ENCODE measurements at places on chromosomes 6 and 20.

DNA sequence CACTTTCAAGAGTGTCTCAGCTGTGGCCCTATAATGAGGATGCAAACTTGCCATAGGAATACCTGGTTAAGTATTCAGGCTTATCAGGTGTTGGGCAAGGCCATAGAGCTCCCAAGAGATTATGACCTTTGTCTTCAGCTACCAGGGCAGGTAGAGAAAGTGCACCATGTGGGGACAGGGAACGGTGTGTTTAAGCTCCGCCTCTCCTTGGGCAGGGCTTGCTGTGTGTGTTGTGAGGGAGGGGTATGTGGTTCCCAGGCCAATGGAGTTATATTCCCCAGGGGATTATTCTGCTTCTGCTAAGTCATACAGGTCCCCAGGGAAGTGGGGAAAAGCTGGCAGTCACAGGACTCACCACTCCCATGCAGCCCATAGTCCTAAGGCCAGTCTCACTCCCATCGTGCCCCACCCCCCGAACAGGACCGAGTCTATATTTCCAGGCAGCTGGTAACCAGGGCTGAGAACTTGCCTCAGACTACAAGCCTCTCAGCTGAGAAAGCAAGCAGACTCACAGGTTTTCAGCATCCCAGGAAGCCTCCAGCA lies 660.2 kb downstream of the HTR1B start:
- DNase-seq: no peak

DNA sequence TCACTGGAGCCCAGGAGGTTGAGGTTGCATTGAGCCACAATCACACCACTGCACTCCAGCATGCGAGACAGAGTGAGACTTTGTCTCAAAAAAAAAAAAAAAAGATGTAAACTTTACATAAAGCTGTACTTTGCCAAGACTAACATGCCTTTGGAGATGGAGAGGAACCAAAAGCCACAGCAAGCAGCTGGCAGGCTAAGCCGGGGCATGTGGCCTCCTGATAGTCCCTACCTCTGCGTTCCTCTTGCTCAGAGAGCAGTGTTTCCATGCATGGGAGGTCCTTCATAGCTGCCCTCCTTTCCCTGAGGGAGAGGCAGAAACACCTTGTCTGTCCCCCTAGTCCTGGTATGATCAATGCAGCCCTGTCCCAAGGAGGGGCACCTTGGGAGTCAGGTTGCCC lies 35.2 kb downstream of the SPATA2 start:
- DNase-seq: no peak

GRCh38 chr20:12825226-12825595 lies 183.6 kb upstream of the SPTLC3 start:
- no peak for DNase-seq

DNA sequence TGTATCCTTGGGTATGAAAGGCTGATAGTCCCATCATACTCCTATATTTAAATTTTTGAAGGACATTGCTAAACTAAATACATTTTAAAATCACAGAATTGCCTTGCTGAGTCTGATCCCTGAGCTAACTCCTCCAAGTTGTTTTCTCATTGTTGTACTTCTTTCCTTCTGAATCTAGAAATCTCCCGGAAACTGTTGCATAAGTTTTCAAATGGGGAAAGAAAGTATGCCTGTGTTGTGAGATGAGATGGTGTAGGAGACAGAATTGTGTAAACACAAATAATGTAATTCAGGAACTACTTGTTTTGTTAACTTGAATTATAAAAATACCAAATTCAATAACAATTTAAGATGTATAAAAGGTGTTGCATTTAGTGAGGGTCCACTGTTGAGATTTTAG lies 7.3 kb downstream of the PNRC1 start:
- no peak for DNase-seq

- DNase-seq: no peak
Observed at GRCh38 chr6:19167251-19167650, 669.9 kb upstream of the ID4 start.

DNA sequence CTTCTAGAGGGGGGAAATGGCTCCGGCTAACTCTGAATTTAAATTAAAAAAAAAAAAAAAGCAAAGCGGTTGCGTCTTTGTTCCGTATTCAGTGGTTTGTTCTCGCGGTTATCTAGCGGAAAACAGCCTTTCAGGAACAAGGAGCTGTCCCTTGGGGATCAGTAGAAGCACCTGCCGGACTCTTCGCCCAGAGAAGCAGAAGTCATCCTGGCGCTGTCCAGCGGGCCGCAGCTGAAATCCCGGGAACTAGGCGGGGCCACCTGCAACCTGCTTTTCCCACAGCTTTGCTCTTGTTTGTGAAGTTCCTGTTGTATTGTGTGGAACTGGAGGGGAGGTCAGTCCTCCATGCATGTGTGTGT lies 43.9 kb upstream of the GJE1 start:
- no peak for DNase-seq

DNA sequence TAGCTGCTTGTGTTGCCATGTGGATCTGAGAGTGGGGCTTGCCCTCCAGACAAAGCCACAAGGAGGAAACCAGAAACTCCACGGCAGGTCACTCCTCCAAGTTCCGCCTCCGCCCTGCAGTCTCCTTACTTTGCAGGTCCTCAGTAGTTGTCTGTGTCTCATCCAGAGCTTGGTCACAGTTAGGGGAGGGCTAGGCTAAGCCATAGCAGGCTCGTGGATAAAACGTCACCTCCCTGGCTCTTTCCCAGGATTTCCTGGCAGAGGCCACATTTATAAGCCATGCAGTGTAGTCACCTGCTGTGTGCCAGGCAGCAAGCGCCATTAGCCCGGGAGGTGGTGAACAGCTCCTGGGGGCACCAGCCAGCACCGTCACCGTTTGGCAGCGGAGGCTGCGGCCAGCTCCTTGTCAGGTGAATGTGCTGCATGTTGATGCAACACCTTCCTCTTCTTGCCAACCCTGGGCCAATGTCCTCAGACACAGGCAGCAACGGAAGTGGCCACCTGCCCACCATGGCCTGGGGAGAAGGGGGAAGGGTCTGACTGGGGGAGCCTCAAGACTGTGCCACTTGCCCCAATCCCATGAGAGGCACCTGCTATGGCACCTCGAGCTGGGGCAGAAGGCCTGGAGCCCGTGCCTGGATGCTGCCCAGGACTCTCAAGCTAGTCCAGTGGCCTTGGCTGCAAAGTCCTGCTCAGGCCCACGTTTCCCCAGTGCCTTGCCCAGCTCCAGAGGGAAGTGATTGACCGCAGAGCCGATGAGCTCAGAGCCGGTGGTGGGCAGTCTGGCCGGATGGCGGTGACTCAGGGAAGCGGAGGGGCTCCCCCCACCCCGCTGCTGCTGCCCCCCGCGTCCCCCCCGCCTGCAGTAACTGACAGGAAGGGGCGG lies 39.0 kb upstream of the SLCO4A1 start:
- no peak for DNase-seq

GRCh38 chr6:14804001-14804784 lies 441.7 kb upstream of the JARID2 start:
- no peak for DNase-seq

DNA sequence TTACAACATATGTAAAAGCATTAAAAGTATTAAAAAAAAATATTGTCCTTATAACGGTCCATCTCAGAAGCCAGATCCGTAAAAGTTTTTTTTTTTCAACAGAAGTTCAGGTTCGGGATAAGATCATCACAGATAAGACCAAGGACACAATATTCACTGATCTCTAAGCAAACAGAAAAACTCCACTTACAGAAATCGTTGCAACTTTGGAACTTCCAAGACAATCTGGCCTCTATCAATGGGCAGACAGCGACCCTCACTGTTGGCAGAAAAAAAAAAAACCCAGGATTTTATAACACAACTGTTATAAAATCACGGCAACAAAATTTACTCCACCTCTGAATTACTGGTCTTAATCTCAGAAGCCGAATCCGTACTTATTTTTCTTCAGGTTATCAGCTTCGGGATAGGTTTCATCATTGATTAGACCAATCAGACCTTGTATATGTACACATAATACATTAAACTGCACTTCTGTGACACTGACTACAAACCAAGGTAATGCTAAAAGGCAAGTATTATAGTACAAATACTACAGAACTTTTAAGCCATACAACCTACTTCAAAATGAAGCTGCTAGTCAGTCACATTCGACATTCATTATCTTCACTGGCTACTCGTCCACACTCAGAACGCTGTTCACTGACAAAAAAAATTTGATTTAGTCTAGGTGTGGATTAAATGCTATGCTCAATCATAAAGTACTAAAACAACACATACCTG lies 34.7 kb upstream of the SYNCRIP start:
- DNase-seq: no peak

DNA sequence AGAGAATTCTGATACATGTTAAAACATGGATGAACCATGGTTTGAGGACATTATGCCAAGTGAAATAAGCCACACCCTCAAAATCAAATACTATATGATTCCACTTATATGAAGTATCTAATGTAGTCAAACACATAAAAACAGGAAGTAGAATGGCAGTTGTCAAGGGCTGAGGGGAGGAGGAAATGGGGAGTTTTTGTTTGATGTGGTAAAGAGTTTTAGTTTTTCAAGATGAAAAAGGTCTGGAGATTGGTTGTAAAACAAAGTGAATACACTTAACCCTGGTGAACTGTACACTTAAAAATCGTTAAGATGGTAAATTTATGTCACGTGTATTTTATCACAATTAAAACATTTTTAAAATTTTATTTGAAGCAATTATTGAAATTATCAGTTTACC lies 127.4 kb upstream of the GRIK2 start:
- no peak for DNase-seq
